ENCODE measurements at places on chromosomes 4 and X. TPM values are rescaled to one million over a fixed set of nuclear protein-coding genes. Genes with fewer than 3 reads are reported as not detected.

Gene PLAC8
- 1.4 TPM for total RNA-seq

Gene GPAT3
- total RNA-seq, result not detected

Gene SLC34A2
- 0.16 TPM for total RNA-seq

Gene FHIP1A
- total RNA-seq, result 3.3 TPM

Gene OPRPN
- total RNA-seq, result not detected

Gene DRP2
- 4.2 TPM for total RNA-seq

Gene S100G
- not detected for total RNA-seq

Gene KLHL4
- total RNA-seq, result 50.1 TPM

DNA sequence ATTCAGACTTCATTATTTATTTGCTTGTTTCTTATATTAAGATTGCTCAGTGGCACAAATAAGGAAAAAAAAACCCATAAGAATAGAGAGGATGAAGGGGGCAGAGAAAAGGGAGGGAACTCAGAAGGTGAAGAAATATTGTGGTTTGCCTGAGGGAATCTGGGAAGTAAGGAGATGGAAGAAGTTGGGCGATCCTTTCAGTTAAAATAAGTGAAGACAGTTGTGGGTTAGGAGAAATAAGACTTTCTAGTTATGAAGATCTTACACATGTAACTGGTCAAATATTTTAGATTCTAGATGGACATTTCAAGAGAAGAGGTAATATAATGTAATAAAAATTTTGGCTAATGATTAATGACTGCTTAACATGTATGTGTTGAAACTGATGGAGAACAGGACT is 138.7 kb upstream of the LIMCH1 start:
- no peak for DNase-seq

DNA sequence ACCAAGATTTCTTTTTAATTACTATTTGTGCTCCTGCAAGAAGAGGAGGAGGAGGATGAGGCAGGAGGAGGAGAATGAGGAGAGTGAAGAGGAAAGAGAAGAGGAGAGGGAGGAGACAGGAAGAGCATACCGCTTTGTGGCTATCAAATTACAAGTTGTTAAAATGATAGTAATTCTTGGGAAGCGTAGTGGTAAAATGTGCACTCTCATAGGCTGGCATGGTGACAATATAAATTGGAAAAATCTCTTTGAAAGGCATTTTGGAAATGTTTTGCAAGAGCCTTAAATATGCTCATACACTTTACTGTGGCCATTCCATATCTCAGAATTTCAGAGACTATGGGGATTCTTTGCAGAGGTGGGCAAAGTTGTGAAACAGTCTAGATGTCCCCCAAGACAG is 53.2 kb downstream of the MXRA5 start:
- no peak for DNase-seq

GRCh38 chr4:22850630-22851029 is 157.9 kb downstream of the GBA3 start:
- no peak for DNase-seq

- DNase-seq, result no peak
These were observed 27.9 kb downstream of the UGT2B4 start for GRCh38 chr4:69467797-69468196.

DNA sequence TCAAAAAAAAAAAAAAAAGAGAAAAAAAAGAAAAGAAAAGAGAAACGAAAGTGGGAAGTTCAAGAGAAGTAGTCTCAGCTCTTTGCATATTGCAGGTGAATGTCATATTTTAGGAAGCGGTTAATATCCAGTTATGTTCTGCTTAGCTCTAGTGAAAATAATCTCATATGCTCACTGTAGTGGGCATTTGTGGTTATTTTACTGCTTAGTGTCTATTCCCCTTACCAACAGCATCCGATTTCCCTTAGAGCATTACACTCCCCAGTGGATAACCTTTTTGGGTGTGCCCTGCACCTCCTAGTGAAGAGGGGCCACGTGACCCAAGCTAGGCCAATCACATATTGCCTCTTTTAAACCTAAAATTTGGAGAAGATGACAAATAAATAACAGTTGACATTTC is 111.2 kb upstream of the ZNF827 start:
- DNase-seq, result no peak

DNA sequence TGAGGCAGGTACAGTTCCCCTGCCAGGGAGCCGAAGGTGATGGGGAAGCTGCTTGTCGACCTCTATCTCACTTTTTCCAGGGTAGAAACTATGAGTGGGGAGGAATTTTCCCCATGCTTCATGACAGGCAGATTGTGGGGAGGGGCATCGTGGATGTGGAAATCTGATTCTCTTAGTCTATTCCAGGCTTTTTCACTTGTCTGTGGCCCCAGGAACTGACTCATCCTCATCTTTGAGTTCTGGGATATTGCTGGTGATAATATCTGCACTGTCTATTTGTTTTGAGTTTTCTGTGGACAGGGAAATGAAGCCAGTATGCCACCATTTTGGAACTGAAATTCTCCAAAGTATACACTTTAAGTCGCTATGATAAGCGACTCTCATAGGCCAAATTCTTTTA is 7.6 kb upstream of the TLR2 start:
- DNase-seq, result no peak

DNA sequence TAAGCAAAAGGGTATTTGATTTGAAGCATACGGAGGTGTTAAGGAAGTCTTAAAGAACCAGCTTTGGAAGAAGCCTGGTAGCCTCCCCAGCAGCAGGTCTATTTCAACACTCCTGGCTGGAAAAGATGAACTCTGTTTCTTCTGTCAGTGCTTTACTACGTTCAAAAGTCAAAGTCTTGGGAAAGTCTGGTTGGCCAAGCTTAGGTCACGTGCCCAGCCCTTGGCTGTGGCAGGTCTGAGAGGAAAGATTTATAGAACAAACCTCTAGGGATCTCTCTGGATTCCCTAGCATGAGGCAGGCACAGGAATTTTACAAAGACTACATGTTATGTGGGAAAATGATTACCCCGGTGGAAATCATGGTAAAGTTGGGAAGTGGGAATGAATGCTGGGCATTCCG is 8.6 kb upstream of the ARHGAP10 start:
- DNase-seq, result no peak

- no peak for DNase-seq
These were observed 115.8 kb upstream of the SHISA3 start for GRCh38 chr4:42281324-42282020.

DNA sequence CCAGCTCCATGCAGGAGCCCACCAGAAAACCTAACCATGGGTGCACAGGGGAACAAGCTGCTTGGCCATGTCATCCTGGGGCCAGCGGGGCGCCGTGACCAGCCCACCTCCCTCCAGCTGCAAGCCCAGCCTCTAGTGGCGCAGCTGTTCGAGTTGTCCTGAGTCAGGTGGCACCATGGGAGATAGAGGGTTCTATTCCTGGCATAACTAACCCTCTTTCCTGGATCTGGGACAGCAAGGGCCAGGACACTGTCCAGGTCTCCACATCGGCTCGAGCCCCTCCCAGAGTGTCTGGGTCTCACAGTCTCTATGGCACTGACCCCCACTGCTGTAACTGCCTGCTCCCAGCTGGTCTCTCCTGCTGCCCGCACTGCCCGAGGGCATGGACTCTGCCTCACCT is 16.7 kb downstream of the ABLIM2 start:
- DNase-seq, result no peak
